Mesangial cell (primary cell): ENCODE measurements at places on chromosomes 5 and 9. TPM values are rescaled to one million over a fixed set of nuclear protein-coding genes. Genes with fewer than 3 reads are reported as not detected.

The ANKRD31 gene
- under 0.01 TPM in 1 of 2 replicates, not detected in the other for total RNA-seq

The PPP3R2 gene
- total RNA-seq: not detected in 2 replicates

The SMIM32 gene
- not detected in 2 replicates for total RNA-seq

The SPTAN1 gene
- total RNA-seq: 280 and 302 TPM in 2 replicates

The SLC30A5 gene
- total RNA-seq: 33.6 and 37.1 TPM in 2 replicates

The RASGRF2 gene
- total RNA-seq: 0.51 and 2.6 TPM in 2 replicates

The SPATA31A3 gene
- total RNA-seq: not detected in 2 replicates

The HTR4 gene
- total RNA-seq: not detected in 2 replicates

The UGT3A1 gene
- total RNA-seq: 0.38 TPM in 1 of 2 replicates, not detected in the other
